ENCODE measurements at places on chromosomes 6 and 20.

DNA sequence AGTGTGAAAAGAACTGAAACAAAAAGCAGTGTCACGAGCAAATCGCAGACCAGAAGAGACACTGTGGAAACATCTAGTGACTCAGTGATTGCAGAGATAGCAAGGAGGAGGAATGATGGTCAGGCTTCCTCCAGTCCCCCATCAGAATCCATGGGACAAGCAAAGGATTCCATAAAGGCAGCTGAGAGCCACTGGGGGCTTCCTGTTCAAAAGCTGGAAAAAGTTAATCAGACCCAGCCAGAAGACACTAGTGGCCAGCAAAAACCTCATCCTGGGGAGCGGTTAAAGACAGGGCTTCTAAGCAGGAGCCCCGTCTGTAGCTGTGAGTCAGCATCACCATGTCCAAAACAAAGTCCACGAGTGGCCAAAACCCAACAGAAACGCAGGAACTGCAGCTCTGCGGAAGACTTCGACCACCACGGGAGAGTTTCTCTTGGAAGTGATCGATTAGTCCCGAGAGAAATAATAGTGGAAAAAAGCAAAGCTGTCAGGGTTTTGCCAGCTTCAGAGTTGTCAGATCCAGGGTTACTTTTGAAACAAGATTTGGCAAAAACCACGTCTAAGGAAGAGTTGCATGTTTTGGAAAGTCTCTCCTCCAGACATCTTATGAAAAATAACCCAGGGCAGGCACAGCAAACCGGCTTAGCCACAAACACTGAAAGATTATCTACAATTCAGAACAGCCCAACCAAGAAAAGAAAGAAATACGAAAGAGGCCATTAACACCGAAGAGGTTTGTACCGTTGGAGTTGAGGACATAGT, 51.0 kb downstream of the JAG1 start:
- no peak for DNase-seq

DNA sequence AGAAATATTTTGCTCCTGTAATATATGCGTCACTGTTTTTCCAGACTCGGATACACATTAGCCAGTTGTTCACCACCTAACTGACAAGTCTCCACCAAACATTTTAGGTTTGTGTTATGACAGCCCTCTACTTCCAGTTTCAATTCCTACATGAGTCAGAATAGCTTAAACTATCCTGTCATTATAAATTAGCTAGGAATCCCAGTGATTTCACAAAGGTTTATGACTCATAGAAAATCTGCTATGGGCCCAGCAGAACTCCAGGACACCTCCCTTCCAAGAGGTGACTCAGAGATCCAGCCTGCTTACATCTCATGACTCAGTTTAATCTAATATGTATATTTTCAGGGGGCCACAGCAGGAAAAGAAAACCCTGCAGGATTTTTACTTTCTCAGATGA, 17.4 kb upstream of the PLCB4 start:
- DNase-seq, result no peak

- DNase-seq, result no peak
These were observed 38.5 kb upstream of the PTPRK start for GRCh38 chr6:128558924-128559323.

GRCh38 chr20:23598481-23598880, 7.2 kb downstream of the CST9 start:
- no peak for DNase-seq

GRCh38 chr6:106098383-106099234, 12.5 kb downstream of the PRDM1 start:
- DNase-seq, result peak; percentile 66

DNA sequence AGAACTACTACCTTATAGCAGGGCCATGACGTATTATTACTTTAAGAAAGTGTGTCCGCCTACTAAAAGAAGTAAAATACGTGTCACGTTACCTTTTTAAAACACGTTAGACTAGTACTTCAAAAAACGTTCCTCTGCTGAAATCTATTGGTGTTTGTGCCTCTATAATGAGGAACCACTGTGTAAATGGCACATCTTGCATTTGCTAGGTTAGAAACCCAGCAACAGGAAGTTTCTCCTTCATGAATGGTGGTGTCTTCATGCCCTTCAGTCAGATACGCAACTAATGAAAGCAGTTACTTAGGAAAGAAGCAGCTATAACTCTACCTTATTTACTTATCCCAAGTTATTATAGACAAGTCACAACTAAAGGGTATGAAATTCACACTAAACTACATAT, 343.5 kb downstream of the RNGTT start:
- DNase-seq, result no peak

Data from stimulated activated CD4-positive, alpha-beta T cell treated with anti-CD3 and anti-CD28 coated beads, Interleukin-12 subunit alpha, Interleukin-12 subunit beta, amount 100 ng/mL, for 4 hours (primary cell).